NCI-H2171 (cell line): ENCODE measurements at places on chromosomes 2 and 18.

GRCh38 chr2:69603146-69603743, 40.3 kb downstream of the AAK1 start:
- DNase-seq: no peak

- no peak for DNase-seq
Measured at GRCh38 chr18:57754577-57755338, 48.4 kb downstream of the ATP8B1 start.

DNA sequence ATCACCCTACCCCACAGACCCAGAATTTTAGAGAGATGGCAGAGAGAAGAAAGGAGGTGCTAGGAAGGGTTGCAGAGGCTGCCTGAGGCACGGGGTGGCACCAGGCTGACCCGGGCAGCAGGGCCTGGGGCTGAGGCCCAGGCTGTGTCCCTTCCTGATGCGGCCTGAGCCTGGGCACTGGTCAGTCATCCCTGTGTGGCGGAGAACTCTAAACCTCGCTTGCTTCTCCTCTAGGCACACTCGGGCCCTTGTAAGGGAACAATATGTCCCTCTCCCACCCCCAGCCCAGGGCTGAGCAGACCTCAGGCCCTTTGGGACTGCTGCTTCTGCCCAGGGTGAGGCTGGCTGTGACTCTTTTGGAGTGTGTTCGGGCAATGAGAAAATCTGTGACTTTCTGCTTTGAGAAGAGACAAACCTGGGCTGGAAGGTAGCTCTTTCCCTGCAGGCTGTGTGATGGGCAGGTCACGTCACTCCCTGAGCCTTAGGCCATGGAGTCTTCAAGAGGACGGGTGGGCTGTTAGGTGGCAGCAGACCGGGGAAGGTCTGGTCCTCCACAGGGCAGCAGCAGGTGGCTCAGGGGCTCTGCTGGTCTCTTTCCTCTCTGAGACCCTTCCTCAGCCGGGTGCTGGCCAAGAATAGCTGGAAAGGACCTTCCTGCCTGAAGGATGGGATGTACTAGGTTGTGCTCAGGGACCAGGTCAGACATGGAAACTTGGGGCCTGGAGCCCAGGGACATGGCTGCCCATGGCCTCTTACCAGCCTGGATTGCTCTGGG, 96.8 kb downstream of the GLI2 start:
- DNase-seq: no peak

DNA sequence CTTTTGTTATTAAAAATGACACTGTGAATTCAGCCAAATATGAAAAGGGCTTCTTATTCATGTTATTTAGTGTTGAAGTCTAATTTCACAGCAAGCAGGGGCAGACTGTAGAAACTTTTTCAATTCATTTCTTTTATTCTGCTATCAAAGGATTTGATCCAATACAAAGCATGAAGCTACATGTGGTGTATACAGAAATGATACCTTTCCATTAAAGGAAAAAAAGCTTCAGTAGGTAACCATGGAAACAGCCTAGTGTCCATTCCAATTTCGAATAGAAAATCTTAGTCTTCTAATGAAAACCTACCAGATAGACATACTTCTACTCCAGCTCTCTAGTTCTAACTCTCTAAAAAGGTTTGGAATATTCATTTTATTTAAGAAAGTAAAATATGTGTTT, 276.2 kb upstream of the KCNJ3 start:
- DNase-seq: no peak
